ENCODE measurements at places on chromosomes 5 and 9.

GRCh38 chr9:83423815-83424707 is 114.1 kb downstream of the FRMD3 start:
- H3K4me3 ChIP-seq, result no peak overlapping the region
- no peak for DNase-seq
- no peak overlapping the region for H3K27ac ChIP-seq
- no peaks in the 10 kb centered on the region for H3K4me1 ChIP-seq
- H3K36me3 ChIP-seq, result no peaks in the 10 kb centered on the region
- H3K27me3 ChIP-seq, result no peaks in the 10 kb centered on the region

DNA sequence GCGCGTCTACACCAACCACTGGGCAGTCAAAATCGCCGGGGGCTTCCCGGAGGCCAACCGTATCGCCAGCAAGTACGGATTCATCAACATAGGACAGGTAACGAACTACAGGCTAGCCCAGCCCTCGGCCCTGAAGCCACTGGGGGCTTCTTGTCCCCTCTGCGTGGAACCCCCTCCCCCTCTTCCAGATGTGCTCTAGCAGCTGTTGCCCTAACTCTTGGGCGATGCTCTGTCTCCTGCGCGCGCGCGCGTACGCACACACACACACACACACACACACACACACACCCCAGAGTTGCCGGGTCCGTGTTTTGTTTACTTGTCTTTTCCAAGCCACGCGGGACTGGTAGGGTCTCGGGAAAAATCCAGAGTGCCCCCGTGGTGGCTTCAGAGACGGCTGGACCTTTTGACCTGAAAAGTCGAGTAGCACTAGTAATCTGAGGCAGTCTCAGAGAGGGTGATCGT is 836 bp downstream of the PCSK5 start:
- no peaks in the 10 kb centered on the region for H3K36me3 ChIP-seq
- H3K27ac ChIP-seq, result no peak overlapping the region
- no peaks in the 10 kb centered on the region for H3K4me1 ChIP-seq
- peaks cover 36% of the 10 kb centered on the region for H3K27me3 ChIP-seq
- H3K4me3 ChIP-seq, result peak overlapping the region; percentile 49
- DNase-seq, result no peak

- H3K27ac ChIP-seq, result no peak overlapping the region
- H3K4me1 ChIP-seq, result no peaks in the 10 kb centered on the region
- no peaks in the 10 kb centered on the region for H3K27me3 ChIP-seq
These were observed 156.1 kb upstream of the GHR start for GRCh38 chr5:42267091-42267490.

GRCh38 chr5:140023611-140024191 is 19.4 kb downstream of the NRG2 start:
- no peaks in the 10 kb centered on the region for H3K36me3 ChIP-seq
- H3K27me3 ChIP-seq, result no peaks in the 10 kb centered on the region
- no peak overlapping the region for H3K27ac ChIP-seq
- H3K4me1 ChIP-seq, result no peaks in the 10 kb centered on the region

- H3K36me3 ChIP-seq, result no peaks in the 10 kb centered on the region
- no peak for DNase-seq
- peaks cover 6% of the 10 kb centered on the region for H3K27me3 ChIP-seq
- no peak overlapping the region for H3K27ac ChIP-seq
These were observed 435.8 kb downstream of the CTNND2 start for GRCh38 chr5:11468334-11469039.

DNA sequence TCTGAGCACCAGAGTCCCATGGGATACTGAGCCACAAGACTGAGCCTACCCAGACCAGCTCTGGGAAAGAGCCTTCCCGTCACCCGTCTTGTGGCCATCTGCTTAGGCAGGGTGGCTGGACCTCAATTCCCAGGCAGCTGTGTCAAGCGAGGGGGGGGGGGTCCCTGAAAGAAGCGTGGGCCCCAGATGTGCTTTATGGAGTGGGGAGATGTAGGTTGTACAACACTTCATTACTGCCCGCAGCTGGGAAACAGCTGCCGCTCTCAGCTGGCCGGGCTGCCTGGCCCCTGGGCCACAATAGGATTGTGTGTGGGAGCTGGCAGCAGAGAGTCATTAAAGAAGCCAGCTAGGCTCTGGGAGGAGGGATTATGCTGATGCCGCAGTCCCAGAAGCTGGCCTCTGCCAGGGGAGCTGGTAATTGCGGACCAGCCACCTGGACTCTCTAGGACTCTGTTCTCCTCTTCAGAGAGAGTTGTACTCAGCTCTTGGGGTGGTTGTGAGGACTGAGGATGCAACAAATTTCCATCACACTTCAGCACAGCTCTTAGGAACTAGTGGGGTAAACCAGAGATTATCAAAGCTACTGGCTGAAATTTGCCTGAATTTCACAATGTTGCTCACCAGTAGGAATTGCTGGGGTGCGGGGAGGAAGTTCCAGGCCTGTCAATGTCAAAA is 145.4 kb downstream of the GADD45G start:
- DNase-seq, result no peak
- H3K4me3 ChIP-seq, result no peak overlapping the region
- H3K4me1 ChIP-seq, result no peaks in the 10 kb centered on the region
- no peak overlapping the region for H3K27ac ChIP-seq

DNA sequence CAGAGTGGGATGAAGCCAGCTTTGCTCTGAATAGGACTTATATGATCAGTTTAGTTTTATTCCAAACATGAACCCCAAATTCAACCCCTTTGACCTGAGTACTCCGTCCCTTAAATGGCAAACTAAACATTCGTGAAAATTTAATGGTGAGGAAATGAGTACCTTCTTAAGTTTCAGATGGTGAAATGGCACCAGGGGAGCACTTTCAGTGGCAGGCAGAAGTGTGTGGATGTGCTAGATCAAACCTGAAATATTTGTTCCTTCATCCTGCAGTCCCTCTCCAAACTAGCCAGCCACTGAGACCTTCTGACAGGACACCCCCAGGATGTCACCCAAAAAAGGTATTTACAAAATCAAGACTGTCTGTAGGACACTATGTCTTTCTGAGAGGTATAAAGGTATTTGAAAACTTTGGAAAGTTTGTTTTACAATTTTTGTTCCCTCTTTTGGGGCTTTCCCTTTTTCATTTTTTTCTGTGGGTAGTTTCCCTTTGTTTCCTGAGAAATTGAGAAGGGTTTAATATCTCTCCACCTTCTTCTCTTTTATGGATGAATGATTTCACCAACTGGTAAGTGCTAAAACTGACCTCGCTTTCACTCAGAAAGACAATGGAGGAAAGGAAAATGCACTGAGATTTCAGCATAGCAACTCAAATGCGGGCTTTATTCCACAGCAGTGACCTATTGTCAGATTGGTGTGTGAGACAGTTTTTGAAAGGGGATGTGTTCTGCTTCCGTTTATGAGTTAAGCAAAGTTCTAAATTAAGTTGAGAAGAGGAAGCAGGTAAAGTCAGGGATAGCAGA is 127.1 kb downstream of the TMC1 start:
- H3K27ac ChIP-seq, result no peak overlapping the region
- no peaks in the 10 kb centered on the region for H3K36me3 ChIP-seq
- peaks cover 14% of the 10 kb centered on the region for H3K4me1 ChIP-seq
- H3K4me3 ChIP-seq, result no peak overlapping the region

DNA sequence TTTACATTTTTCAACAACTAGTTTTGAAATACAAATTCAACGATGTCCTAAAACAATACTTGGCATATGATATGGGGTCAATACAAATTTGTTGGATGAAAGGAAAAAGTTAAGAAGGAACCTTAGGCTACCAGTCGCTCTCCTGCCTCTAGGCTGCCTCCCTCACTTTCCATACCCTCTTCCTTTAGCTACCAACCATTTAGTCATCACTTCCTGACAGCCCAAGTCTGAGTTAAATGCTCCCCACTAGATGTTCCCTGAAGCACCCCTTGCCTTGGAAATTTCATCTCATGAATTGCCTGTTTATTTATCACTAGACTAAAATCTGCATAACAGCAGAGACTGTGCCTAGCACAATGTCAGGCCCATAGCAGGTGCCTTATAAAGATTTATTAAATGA is 2.7 kb upstream of the LARS1 start:
- no peak for DNase-seq
- H3K27me3 ChIP-seq, result no peaks in the 10 kb centered on the region
- H3K36me3 ChIP-seq, result peaks cover 10% of the 10 kb centered on the region
- H3K4me3 ChIP-seq, result no peak overlapping the region
- peak overlapping the region; percentile 39 for H3K27ac ChIP-seq
- H3K4me1 ChIP-seq, result peaks cover 20% of the 10 kb centered on the region

GRCh38 chr5:149824120-149824519 is 94.0 kb downstream of the PPARGC1B start:
- no peak for DNase-seq
- no peaks in the 10 kb centered on the region for H3K4me1 ChIP-seq
- H3K36me3 ChIP-seq, result no peaks in the 10 kb centered on the region
- H3K27me3 ChIP-seq, result no peaks in the 10 kb centered on the region
- no peak overlapping the region for H3K4me3 ChIP-seq
- H3K27ac ChIP-seq, result no peak overlapping the region
